Epithelial cell of proximal tubule (primary cell): ENCODE measurements at places on chromosomes 16 and 17. TPM values are rescaled to one million over a fixed set of nuclear protein-coding genes. Genes with fewer than 3 reads are reported as not detected.

The TP53TG3C gene
- total RNA-seq = not detected in 2 replicates

The MT1H gene
- 15.4 and 781 TPM in 2 replicates for total RNA-seq

The TBC1D3K gene
- total RNA-seq = not detected in 2 replicates

The KCNJ2 gene
- 0.22 and 0.29 TPM in 2 replicates for total RNA-seq

DNA sequence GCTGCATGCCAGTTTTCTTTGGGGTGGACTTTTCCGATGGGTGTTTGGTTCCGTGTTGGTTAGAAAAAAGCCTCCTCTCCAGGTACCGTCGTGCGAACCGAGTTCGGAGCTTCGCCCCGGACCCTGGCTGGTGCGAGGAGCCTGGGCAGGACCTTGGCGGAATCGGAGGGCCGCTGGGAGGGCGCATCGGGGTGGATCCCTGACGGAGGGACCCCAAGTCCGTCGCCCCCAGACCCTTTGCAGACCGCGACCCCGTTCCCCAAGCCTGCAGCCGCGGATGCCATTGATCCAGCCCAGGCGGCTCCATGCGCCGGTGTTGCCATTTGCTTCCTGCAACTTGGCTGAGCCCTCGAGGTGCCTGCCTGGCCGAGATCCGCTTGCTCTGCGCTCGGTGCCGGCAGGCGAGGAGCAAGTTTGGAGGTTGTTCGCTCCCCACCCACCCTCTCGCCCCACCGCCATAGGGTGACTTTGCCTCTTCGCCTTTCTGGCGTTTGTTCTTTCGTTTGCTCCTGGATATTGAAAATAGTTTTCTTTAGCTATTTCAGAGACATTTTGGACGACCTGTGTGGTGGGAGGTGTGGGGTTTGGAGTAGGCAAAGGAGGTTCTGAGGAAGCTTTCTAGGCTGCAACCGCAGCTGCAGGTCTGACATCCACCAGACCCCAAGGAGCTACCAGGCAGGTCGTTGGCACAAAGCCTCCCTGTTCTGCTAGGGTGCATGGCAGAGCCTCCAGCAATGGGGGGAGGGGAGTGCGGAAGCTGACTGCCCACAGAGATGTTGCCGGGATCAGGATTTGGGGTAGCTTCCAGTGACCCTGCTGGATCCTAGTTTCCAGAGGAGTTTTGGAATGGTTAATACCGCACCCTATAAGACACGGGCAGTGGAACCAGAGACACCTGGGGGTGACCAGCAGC, 58.2 kb downstream of the RAP1GAP2 start:
- DNase-seq = no peak

- no peak for DNase-seq
Measured at GRCh38 chr17:44832805-44833204, 2.7 kb upstream of the GJC1 start.

GRCh38 chr17:45248132-45248957, 13.5 kb downstream of the SPATA32 start:
- DNase-seq = no peak

GRCh38 chr16:85910854-85911247, 11.9 kb downstream of the IRF8 start:
- DNase-seq = no peak

DNA sequence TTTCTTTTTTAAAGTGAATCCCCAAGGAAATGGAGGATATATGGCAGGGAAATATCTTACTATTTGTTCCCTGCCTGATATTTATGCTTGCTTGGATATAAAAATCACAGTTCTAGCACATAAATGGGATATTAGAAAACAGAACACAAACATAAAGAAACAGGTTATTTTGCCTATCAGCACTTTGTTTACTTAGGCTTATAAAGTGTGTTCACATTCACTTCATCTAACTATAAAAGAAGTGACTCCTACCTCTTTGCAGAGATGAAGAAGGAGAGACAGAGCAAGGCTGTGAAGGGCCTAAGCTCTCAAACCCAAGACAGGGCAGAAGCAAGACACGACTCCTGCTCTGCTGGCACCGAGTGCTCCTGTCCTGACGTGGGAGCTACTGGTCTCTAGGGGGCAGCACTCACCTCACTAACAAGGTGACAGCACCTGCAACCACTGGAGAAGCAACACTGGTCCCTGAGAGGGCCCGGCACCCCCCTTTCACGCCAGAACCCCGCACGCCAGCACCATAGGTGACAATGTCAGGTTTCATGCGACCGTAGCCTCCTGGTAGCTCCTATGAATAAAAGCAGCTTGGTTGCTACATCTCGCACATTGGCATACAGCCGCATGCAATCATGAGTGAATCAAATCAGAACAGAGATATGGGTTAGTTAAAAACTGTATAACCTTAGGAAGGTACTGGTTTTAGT, 32.0 kb downstream of the MBTPS1 start:
- no peak for DNase-seq

GRCh38 chr16:87584271-87584670, 18.0 kb upstream of the JPH3 start:
- no peak for DNase-seq
